T-helper 17 cell (primary cell): ENCODE measurements at places on chromosomes 12 and 14.

GRCh38 chr14:20455355-20456300 lies 602 bp downstream of the APEX1 start:
- peak; percentile 11 for DNase-seq

GRCh38 chr12:119802472-119802871 lies 74.6 kb downstream of the CIT start:
- no peak for DNase-seq

- no peak for DNase-seq
Measured at GRCh38 chr14:34220378-34220706, 241.7 kb downstream of the SPTSSA start.

GRCh38 chr12:3250034-3250433 lies 172.9 kb downstream of the TSPAN9 start:
- DNase-seq, result no peak

- no peak for DNase-seq
Measured at GRCh38 chr12:121025442-121026226, 9.3 kb upstream of the C12orf43 start.

GRCh38 chr12:82996168-82996812 lies 309.6 kb downstream of the TMTC2 start:
- DNase-seq, result no peak

DNA sequence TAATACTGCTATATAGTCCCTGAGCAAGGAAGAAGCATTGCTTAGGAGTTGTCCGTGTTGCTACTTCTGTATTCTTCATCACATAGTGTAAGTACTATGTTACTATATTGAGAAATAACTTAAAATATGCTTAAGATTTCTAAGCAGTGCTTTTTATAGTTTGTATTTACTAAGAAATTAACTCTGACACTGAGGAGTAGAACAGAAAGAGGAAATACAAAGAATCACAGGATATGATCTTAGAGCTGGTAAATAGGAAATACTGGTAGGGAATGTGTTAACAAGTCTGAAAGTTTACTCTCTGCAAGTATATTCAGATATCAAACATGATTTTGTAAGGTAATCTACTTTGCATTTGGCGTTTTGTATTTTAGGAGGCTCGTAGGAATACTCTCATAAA lies 15.5 kb downstream of the XPOT start:
- DNase-seq, result no peak

GRCh38 chr12:50275556-50275955 lies 7.8 kb downstream of the LIMA1 start:
- no peak for DNase-seq

DNA sequence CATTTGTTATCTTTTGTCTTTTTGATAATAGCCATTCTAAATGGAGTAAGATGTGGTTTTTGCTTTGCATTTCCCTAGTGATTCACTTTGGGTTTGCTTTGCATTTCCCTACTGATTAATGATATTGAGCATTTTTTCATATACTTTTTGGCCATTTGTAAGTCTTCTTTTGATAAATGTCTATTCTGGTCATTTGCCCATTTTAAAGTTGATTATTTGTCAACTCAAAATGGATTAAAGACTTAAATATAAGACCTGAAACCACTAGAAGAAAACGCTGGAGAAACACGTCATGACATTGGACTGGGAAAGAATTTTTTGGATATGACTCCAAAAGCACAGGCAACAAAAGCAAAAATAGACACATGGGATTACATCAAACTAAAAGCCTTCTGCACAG lies 148.0 kb downstream of the APAF1 start:
- DNase-seq, result no peak

GRCh38 chr12:11668611-11669010 lies 19.1 kb downstream of the ETV6 start:
- DNase-seq, result no peak

- DNase-seq, result no peak
Measured at GRCh38 chr12:85564786-85565185, 271.4 kb downstream of the RASSF9 start.

- DNase-seq, result no peak
Measured at GRCh38 chr12:11916771-11917170, 154.0 kb upstream of the BCL2L14 start.

DNA sequence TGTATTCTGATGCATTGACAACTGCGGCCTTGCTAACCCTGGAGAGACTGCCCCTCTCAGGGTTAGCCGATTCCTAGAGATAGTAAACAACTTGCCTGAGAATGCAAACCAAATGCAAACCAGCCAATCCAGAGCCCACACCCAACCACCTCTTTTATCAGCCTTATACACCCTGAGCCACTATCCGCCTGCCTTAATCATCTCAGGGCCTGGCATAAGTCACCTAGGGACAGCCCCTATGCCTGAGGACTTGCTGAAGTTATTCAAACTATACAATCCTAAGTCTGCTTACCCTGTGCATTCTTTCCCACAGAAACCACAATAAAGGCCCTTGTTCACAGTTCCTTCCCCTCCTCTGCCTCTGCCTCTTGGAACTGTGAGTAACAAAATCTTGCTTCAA lies 177.2 kb downstream of the KCNA5 start:
- no peak for DNase-seq

GRCh38 chr14:28875934-28876571 lies 109.5 kb downstream of the FOXG1 start:
- DNase-seq, result no peak

DNA sequence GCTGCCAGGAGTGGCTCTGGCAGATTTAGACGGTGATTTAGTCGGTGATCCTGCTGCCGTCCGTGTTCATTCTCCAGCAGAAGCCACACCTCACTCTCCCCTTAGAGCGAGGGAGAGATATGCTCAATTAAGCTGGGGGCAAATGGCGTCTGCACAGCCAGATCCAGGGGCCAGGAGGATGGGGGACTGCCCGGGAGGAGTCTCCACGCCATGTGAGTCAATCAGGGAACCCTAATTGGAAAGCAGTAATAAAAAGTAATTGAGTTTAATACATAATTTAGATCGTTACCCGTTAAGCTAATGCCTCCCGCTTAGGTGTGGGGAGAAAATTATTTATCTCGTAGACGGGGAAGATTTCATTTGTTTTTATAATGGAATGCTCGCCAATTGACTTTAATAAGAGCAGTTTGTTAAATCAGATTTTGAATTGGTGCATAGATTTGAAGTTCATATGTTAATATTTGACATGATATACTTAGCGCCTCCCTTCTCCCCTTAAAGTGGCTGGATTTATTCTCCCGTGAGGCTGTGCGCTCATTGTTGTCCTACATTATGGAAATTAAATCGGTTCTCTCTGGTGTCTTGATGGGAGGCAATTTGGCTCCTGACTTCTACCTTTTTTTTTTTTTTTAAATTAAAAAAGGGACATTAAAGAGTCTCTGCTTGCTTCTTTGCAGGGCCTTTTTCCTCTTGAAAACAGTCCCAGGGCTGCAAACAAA lies 104.9 kb upstream of the C14orf180 start:
- DNase-seq, result no peak

DNA sequence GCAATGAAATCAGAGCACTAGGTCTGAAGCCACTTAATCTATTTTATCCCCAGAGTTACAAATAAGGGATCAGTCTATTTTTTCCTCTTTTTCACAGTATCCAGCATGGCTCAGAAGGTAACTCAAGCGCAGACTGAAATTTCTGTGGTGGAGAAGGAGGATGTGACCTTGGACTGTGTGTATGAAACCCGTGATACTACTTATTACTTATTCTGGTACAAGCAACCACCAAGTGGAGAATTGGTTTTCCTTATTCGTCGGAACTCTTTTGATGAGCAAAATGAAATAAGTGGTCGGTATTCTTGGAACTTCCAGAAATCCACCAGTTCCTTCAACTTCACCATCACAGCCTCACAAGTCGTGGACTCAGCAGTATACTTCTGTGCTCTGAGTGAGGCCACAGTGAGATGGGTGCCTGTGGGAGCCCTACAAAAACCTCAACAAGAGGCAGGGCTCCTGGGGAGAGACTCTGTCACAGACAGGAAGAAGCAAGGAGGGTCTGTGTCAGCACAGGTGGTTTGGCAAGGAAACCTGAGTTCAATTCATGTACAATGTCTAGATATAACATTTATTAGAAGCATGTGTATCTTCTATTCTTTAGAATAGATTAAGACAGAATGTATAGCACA lies 334.3 kb upstream of the OR4E1 start:
- no peak for DNase-seq

DNA sequence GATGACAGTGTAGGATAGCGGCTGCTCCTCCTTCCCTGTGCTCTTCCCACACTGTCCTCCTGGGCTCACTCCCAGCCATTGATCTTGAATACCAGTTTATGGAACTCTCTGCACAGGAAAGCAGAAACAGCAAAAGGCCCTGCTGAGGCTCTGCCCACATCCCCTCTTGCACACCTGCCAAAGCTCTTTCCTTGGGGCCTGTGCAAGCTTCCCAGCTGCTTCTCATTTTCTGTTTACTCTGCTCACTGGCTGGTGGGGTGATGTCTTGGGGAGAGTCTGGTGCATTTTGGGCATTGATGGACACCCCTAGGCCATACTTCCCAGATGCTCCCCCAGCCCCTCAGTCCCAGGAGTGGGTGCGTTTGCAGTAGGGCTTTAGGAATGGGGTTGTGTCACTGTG lies 361.8 kb downstream of the TMEM121 start:
- no peak for DNase-seq

DNA sequence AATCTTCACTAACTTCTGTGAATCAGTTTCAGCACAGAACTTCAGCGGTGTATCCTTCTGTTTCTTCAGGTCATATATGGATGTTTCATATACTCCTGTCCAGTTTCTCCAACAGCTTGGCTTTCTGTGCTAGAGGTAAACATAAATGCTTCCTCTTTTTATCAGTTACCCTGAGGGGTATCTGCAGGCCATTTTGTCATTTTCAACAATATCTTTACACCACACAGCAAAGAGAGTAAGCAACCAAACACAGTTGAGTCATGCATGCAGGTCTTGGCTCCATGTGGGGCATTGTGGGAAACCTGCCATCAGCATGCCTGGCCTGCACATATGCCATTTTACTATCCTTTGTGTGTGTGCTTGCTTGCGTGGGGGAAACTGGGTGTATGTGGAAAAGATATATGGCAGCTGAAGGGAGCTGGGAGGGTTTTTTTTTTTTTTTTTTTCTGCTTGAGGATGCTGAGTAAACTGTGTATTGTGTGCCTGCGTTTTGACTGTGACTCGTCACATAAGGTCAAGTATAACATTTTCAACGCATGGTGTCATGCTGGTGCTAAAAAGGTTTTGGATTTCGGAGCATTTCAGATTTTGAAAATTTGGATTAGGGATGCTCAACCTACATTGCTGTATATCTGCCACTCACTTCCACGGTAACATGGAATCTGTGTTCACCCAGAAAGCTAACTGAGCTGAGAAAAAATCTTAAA lies 56.1 kb upstream of the YARS2 start:
- no peak for DNase-seq
